ENCODE measurements at places on chromosomes 6 and 20.

- no peak for DNase-seq
These were observed 44.0 kb upstream of the RNGTT start for GRCh38 chr6:89007209-89008000.

- no peak for DNase-seq
These were observed 19.9 kb upstream of the ADTRP start for GRCh38 chr6:11798538-11798937.

DNA sequence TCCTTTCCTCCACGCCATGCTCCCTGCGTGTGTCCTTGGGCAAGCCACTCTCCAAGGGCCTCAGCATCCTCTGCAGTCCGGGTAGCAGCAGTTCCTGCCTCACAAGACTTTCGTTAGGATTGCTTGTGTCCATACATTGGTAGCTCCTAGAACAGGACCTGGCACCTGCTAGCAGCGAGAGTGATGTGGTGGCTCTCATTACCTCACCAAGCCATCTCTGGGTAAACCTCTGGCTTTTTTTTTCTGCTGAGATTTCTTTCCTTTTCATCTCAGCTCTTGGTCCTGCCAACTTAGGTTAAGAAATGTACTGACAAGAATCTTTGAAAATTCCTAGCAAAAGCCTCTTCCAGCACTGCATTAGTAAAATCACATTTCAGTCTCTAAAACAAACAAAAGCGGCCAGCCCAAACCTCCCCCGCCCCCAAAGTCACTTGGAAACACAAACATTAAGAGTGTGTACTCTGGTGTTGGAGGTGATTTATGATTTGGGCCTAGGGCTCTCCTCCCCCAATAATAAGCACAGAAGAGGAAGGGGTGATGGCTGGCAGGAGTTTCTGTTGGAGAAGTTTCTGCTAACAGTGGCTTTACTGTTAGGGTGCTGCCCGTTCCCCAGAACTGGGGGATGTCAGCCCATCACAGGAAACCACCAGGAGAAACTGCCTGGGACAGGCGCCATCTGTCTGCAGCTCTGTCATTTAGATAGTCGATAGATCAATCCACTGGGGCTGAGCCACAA, 199.2 kb downstream of the CD83 start:
- peak; percentile 91 for DNase-seq

GRCh38 chr20:43725666-43726065, 1.1 kb downstream of the GTSF1L start:
- DNase-seq: no peak

DNA sequence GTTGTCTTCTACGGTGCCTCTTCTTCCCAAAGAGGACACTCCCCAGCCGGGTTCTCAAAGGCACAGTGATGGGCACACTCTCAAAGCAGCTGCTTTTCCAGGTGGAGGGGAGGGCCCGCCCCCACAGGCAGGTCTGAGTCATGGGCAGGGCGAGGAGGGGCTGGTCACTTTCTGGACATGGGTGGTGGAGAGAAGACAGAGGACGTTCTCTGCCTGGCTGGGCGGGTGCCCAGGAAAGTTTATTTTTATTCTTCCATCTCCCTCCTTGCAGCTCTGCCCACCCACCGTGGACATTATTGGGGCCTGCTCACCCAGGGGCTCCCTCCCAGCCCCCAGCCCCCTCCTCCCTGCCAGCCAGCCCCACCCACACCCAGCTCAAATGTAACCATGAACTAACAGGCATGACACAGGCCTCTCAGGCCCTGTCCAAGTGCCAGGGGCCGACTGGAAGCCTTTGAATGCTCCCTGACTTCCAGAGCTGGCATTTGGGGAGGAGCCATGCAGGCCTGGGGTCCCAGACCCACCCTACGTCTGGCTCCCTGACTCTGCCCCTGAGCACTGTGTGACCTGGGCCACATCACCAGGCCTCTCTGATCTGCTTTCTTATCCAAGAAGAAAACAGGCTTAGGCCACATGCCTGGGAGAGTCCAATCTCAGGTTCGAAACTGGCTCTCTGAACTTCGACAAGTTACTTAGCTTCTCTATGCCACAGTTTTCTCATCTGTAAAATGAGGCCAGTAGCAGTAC, 8.0 kb downstream of the TGM2 start:
- DNase-seq: no peak

- DNase-seq: no peak
These were observed 63.3 kb upstream of the PTGIS start for GRCh38 chr20:49631061-49631716.

- DNase-seq: no peak
These were observed 248.8 kb upstream of the AFDN start for GRCh38 chr6:167577891-167578361.

- no peak for DNase-seq
These were observed 35.6 kb upstream of the MICB start for GRCh38 chr6:31462026-31462963.

DNA sequence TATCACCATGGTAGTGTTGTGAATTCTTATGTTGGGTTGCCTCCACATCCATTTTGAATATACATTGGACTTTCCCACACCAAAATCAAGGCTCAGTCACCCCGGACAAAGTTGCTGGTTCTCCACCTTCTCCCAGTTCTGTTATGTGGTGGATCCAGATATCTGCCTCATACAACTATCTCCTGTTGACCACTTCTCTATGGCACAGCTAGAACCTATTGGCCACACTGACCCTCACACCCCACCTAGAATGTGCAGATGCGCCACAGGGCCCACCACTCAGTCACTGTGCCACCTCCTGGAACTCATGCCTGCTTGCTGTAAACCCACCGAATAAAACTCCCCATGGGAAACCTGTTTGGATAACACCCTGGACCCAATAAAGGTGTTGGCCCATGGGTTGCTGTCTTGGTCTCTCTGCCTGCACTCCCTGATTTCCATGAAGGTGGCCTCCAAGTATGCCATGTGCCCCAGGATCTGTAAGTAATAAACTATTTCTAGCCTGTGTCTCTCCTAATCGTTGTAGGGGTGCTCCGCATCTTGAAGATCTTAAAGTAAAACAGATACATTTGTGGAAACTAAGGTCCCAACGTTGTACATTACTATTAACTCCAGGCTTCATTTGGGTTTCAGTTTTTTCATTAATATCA, 7.2 kb upstream of the NQO2 start:
- DNase-seq: no peak

DNA sequence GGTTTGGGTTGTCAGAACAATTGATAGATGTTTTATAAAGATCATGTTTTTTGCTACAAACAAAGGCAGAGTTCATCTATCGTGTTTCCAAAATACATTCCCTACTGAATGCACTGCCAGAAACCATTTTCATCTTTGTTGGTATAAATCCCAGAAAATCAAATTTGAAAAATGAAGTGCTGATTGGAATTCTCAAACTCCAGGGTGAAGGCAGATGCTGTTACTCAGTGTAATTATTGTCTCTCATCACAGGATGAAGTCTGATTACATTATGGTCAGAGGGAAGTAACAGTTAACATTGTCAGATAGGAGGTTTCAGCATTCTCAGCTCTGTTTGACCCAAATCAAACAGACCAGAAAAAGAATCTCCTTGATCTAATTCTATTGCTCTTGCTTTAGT, 198.4 kb upstream of the KCNK16 start:
- no peak for DNase-seq

- DNase-seq: peak; percentile 58
These were observed 68.6 kb upstream of the CCN6 start for GRCh38 chr6:111985202-111985731.

- no peak for DNase-seq
These were observed 12.1 kb downstream of the PRPH2 start for GRCh38 chr6:42710316-42710715.

DNA sequence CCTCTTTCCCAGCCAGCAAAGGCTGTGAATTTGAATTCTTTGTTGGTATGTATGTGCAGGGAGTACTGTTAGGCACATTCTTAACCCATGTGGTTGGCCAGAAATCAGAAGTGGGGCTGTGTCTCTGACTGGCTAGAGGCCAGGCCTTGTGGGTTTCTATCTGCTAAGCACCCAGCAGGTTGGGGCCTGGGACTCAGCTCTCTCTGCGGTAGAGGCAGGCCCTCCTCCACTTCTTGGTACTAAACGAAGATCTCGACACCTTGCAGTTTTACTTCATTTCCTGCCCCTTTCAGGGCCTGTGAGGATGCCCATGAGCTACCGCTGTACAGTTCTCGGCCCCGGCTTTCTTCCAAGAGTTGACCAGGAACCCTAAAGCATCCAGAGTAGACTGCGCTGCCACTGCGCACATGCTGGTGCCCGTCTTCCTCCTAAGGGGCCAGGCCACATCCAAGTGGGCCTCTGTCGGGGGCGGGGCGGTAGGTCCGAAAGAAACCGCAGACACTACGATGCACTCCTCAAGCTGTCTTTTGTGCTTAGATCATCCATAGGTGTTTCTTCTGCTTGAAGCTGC, 51.1 kb downstream of the TCP11 start:
- DNase-seq: no peak

GRCh38 chr20:54037525-54037924, 32.9 kb downstream of the BCAS1 start:
- DNase-seq: no peak

- no peak for DNase-seq
These were observed 134.7 kb upstream of the ZNF217 start for GRCh38 chr20:53728359-53728758.

Measured in NCI-H748 treated with DMSO at 0.1 percent for 48 hours (cell line).